SK-N-SH (cell line): ENCODE measurements at places on chromosomes 7 and 10.

DNA sequence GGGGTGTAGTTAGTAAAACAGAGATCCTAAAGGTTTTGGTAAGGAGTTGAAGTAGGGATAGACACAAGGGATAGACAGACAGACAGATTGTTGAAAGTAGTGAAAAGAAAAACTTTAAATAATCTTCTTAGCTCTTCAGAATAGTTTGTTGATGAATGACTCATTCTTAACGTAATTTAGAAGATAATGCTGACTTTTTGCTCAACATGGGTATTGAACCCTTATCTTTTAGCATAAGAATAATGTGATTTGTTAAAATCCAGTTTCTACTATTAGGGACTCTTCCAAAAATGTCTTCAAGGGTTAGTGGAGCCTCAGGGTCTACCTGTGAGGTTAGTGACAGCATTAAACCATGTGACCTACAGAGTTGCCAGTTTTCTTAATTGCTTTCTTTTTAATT is 411.2 kb downstream of the ETV1 start:
- DNase-seq: no peak

- no peak for DNase-seq
Measured at GRCh38 chr10:78215645-78216044, 182.0 kb downstream of the RPS24 start.

- DNase-seq: no peak
Measured at GRCh38 chr10:71058308-71058707, 154.1 kb upstream of the UNC5B start.

- DNase-seq: peak; percentile 46
Measured at GRCh38 chr7:95840953-95841950, 68.9 kb downstream of the DYNC1I1 start.

DNA sequence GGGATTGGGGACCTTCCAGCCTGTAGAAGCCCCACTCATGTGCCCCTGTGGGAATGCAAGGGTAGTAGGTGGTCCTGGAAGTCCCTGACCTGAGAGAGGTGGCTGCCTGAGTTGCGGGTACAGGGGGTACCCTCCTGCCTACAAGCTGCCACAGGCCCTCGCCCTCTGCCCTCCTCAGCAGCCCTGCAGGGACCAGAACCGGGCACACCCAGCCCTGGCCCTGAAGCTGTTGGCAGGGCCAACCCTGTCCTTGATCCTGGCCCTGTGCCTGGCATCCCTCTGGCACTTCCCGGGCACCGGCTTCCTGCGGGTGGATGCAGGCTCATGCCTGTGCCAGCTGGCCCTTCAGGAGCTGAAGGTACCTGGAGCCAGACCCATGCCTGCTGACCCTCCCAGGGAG is 54.9 kb upstream of the ELN start:
- DNase-seq: no peak

- DNase-seq: no peak
Measured at GRCh38 chr7:134515569-134516468, 11.5 kb upstream of the AKR1B10 start.

DNA sequence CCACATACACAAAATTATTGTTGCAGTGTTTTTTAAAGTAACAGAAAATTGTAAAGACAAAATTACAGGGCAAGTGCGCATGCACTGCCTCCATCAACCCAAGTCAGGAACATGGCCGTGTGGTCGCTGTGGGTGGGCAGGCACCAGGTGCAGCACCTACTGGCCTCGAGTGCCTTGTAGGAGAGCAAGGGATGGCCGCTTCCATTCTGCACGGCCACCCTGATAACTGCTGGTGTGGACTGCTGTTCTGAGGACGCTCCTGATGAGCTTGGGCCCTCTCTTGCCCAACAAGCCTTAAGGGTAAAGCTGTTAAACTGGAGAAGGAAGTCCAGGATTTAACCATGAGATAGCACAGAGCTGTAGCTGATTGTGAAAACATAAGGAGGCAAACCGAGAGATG is 124.6 kb upstream of the PPP1R9A start:
- DNase-seq: no peak

- DNase-seq: no peak
Measured at GRCh38 chr7:326809-327232, 36.9 kb downstream of the FOXL3 start.

- no peak for DNase-seq
Measured at GRCh38 chr10:15741581-15741980, 21.9 kb upstream of the ITGA8 start.

GRCh38 chr7:29434380-29434768 is 129.3 kb upstream of the PRR15 start:
- DNase-seq: no peak

- DNase-seq: no peak
Measured at GRCh38 chr7:139916717-139917395, 87.8 kb downstream of the TBXAS1 start.

DNA sequence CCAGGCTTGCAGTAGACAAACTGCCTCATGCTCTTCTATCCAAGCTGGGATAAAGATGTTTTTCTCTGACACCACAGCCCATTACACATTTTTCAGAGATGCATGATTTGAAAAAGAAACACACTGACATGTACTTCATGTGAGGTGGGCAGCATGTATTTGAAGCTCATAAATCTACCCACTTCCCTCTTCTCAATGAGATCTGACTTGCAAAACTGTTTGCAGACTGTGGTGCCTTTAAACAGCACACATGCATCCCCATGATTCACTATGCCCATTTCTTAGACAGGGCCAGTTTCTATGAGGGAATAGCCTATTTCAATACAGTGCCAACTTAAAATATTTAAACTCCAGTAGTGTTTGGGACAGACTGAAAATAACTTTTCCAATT is 109.8 kb downstream of the GLI3 start:
- DNase-seq: no peak

DNA sequence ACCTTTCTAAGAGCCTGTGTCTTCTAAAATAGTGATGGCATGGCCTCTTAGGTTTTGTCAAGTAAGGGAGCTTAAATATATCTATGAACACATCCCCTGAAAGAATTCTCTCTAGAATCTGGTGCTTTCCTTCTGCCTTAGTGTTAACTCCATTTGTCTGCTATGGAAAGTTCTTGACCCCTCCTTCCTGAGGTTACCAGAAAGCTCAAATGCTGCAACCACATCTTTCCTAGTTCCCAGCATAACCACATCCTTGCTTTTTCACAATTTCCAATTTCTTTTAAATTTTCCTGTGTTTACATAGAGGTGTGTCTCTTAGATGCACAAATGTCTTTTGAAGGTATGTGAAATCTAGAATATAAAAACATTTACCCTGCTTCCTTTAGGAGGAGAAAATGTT is 16.4 kb upstream of the GSDME start:
- no peak for DNase-seq

GRCh38 chr7:20477067-20477466 is 138.4 kb upstream of the ABCB5 start:
- no peak for DNase-seq

DNA sequence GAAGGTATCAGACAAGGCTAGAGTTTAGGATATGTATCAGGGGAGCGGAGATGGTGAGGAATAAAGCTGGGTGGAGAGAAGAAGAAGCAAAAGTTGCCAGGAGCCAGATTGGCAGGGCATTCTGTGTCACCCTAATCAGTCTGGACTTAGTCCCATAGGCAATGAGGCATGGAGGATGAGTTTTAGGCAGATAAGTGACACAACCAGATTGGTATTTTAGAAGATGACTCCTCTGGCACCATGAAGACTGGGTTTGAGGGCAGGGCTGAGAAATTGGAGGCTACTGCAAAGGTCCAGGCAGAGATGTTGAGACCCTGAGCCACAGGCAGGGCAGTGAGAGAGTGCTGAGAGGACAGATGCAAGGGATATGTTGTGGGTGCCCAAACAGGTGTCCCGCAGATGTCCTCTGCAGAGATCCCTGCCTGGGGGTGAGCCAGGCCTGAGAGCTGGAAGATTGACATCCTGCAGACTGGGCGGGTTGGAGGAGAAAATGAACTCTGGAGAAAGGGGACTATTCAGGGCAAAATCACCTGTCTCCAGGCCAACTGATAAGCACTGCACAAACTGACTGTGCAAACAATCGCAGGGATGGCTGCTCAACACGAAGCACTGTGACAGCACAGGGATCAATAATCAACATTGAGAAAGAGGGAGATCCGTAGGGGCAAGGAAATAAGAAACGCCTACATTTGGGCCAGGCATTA is 11.9 kb upstream of the HABP2 start:
- no peak for DNase-seq

GRCh38 chr10:2342206-2342605 is 604.9 kb upstream of the ADARB2 start:
- DNase-seq: no peak

- DNase-seq: no peak
Measured at GRCh38 chr7:28490831-28491230, 78.5 kb downstream of the CREB5 start.

- no peak for DNase-seq
Measured at GRCh38 chr7:116315293-116315692, 105.0 kb downstream of the TES start.

DNA sequence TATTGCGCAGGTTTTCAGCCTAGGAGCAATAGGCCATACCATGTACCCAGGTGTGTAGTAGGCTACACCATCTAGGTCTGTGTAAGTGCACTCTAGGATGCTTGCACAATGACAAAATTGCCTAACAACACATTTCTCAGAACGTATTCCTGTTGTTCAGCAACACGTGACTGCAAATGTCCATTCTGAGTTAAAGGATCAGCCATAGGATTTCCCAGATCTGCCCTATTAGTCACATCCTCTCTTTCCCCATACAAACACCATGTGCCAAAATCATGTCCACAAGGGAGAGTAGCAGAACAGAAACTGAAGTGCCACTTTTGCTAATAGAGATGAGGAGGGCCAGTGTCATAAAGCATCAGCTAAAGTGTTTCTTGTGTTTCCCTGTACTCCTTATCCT is 42.6 kb upstream of the AMPH start:
- no peak for DNase-seq

DNA sequence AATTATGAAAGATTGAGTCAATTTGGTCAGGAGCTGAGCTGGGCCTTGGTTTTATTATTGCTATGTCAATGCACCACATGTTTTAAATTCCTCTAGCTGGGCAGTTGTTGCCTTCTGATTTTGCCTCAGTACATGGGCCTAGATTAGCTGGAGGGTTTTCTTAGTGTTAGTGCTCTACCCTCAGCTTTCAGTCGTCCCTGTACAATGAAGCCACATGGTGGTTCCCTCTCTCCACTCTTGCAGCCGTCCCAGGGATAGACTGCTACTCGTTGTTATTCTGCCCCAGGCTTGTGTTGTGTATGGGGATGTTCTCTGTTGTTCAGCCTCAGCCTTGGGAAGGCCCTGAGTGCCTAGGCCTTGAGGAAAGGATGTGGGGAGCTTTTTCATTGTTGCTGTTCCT is 37.0 kb downstream of the NHLRC2 start:
- DNase-seq: no peak

- DNase-seq: peak; percentile 56
Measured at GRCh38 chr7:124074007-124074406, 41.1 kb upstream of the TMEM229A start.

GRCh38 chr7:93043385-93043985 is 74.3 kb downstream of the SAMD9 start:
- DNase-seq: peak; percentile 80

DNA sequence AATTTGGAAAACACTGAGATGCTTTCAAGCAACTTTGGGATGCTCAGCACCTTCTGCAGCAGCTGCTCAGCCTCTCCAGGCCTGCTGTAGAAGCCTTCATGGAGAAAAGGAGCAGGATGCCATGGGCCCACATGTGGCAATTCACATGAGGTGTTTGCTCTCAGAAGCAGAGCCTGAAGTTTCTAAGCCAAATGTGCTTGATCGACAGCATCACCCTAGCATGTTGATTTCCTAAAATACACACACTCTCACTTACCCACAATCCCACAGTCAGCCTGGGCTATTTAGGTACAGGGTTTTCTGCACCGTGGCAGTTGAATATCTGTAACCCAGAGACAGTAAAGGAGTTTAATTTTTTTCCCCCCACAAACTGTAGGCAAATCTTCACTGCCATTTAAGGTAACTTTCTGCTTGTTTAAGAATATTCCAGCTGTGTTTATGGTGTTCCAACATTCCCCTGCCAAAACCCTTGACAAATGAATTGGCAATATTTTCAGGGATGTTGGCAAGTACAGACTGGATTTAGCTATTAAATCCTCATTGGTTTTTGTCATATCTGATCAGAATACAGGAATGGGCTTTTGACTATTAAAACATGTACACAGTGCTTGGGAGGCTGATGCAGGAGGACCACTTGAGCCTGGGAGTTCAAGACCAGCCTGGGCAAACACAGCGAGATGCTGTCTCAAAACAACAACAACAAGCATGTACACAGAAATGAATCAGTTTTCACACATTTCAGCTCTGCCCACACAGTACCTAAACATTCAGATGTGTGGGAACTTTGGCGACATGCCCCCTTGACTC is 244.2 kb downstream of the CELF2 start:
- no peak for DNase-seq

GRCh38 chr10:132564249-132564605 is 26.6 kb downstream of the INPP5A start:
- DNase-seq: no peak

DNA sequence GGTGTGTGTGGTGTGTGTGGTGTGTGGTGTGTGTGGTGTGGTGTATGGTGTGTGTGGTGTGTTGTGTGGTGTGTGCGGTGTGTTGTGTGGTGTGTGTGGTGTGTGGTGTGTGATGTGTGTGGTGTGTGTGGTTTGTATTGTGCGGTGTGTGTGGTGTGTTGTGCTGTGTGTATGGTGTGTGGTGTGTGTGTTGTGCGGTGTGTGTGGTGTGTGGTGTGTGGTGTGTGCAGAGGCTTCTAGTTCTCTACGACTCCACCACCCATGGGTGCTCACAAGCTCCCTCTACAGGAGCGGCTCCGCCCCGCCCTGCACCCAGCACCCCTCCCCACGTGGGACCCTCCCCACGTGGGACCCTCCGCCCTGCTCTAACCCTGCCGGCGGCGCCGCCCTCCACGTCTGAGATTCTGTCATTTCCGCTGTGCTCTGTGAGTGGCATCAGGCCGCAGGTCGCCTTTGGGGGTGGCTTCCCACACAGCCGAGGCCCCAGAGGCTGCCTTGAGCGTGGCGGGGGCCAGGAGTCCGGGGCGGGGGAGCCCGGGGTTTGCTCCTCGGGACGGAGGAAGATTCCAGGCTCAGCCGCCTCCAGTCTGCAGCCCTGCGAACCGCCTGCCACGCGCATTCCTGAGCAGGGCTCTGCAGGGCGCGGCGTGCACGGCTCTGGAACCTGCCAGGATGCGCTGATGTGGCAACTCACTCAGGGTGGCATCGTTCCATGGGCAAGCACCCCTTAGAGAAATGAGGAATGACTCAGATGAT is 37.0 kb upstream of the DNAJB6 start:
- DNase-seq: peak; percentile 71

- peak; percentile 62 for DNase-seq
Measured at GRCh38 chr10:14240253-14241189, 90.2 kb downstream of the FRMD4A start.
